BJ (cell line): ENCODE measurements at places on chromosomes 7 and 10.

DNA sequence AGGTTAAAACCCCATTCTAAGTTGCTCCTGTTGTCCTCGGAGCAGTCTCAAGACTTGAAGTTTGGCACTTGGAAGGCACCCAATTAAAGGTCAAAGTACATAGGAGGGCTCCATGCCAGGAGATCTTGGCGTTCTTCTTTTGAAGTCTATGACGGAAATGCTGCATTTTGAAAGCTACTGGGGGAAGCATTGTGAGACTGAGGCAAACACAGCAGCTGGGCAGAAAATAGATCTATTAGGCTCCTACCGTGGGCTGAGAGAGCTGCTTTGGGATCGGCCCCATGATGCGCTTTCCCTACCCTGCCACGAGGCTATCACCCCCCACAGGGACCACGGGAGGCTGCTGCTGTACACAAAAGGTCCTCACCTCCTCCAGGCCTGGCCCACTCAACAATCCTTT, 20.0 kb downstream of the KIAA1549 start:
- no peak for DNase-seq

DNA sequence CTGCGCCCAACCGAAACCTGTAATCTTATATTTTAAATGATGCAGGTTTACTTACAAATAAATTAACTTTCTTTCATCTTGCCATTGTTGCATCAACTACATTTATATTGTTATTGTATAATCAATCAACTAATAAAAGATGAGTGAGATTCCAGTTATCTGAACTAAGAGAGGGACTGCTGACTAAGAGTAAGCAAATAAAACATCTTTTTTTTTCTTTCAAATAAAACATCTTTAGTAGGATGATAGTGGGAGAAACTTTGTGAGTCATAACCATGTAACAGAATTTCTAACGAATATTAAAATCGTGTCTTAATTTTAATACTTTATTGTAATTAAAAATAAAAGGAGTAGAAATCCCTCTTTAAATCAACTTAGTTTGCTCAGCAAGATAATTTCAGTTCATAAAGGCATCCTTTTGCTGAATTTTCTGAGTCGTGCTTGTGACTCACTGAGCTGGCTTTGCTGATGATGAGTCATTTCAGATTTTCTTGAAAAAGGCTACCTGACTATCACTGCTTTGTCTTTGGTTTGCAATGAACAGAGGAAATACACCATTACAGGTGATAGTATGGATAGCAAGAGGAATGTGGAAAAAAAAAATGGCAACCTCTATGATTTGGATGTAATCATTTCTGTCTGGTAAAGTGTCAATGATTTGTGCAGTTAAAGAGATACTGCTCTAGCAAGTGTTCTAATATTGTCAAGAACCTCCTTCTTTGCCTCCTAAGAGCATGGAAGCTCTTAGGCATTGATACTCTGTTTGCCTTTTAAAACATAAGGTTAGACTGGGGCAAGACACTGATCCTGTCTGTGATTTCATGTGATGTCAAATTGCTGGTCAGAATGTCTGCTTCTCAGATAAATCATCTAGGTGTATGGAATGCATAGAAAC, 119.5 kb downstream of the GPR158 start:
- no peak for DNase-seq

DNA sequence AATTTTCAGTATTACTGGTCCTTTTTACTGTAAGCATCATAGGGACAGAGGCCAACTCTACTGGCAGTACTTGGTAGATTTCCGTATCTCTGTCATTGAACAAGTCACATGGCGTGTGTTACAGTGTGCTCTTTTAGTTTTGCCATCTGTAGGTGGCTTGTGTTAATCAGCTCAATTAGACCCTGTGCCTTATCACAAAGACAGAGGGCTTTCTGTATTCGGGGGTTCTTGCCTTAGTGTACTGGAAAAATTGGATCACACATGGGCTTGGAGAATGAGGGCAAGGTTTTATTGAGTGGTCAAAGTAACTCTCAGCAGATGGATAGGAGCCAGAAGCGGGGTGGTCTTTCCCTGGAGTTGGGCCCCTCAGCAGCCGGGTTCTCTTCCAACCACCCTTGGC, 21.3 kb upstream of the LRGUK start:
- no peak for DNase-seq

DNA sequence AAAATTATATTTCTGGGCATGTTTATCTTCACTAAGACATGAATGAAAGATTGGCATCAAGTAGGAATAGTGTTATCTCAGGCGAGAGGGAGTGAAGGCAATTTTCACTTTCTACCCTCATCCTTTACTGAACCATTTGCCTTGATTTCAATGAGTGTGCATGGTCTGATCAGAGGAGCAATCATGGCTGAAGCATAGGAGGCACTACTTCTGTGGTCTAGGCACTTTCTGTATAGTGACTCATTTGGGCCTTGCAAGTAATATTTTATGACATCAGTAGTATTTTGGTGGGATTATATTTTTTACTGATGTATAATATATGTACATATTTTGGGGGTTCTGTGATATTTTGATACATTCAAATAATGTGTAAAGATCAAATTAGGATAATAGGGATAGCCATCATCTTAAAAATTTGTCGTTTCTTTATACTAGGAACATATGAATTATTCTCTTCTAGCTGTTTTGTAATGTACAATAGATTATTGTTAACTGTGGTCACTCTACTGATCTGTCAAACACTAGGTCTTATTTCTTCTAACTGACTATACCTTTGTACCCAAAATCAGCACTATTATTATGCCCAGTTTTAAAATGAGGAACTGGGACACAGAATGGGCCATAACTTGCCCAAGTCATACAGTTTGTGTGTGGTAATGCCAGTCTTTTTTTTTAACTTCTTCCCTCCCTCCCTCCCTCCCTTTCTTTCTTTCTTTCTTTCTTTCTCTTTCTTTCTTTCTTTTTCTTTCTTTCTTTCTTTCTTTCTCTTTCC, 101.9 kb downstream of the RAB11FIP2 start:
- DNase-seq = no peak

DNA sequence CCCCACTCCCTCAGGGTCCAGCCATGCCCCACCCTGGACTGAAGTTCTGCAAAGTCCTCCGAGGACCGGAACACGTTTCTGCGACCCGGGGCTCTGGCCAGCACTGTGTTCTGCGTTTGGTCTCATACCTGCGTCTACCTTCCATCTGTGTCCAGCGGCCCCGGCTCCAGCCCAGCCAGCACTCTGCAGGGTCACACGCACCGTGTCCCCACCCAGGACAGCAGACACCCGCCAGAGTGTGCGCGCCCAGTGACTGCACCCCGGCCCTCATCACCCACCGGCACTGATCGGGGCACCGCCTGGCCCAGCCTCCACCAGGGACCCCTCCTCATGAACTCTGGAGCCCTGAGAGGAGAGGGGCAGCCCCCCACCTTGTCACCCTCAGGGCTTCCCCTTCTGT, 20.3 kb downstream of the SLC29A4 start:
- DNase-seq = no peak
